CD4-positive, alpha-beta T cell (primary cell): ENCODE measurements at places on chromosomes 7 and 10.

GRCh38 chr10:28280652-28281051, 22.2 kb downstream of the MPP7 start:
- DNase-seq = no peak

DNA sequence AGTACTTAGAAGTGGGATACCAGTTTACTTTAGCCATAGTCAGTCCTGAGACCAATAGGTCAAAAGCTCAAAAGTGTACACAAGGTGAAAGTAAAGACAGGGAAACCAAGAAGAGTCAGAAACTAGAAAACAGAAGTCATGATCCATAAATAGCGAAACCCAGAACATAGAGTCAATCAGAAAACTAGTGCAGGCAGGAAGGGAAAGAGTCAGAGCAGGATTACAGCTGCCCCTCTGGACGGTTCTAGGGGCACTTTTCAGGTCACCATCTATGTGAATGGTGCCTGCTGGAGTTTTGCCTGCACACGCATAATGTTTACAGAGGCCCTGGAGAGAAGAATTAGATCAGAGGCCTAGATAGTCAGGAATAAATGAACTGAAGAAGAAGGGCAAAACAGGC, 22.4 kb upstream of the DMTF1 start:
- no peak for DNase-seq

- no peak for DNase-seq
These were observed 245.9 kb upstream of the HGF start for GRCh38 chr7:82015751-82016150.

DNA sequence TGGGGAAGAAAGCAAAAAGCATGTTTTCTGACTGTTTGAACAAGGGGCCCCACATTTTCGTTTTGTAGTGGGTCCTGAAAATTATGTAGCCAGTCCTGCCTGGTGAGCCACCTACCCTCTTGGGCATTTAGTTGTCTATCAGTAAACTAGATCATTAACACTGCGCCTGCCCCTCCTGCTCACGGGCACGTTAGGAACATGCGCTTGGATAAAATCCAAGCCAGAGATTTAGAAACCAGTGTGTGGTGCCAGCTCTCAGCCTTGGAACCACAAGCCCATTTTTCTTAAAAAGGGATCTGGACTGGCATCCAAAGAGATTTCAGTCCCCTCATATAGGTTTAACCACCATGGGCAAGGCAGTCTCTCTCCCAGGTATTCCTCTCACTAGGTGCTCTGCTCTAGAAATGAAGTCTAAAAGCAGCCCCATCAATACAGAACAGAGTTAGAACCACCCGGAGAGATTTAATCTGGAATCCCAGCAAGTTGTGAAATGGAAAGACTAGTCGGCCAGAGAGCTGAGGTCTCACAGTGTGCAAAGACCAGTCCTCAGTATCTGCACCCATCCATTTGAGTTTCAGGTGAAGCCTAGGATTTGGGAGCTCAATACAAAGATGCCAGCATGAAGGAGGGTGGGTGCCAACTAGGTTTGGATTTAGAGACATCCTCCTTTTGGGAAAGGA, 123.9 kb upstream of the TCF7L2 start:
- no peak for DNase-seq

- DNase-seq = no peak
These were observed 4.0 kb upstream of the TMEM106B start for GRCh38 chr7:12207046-12207445.

DNA sequence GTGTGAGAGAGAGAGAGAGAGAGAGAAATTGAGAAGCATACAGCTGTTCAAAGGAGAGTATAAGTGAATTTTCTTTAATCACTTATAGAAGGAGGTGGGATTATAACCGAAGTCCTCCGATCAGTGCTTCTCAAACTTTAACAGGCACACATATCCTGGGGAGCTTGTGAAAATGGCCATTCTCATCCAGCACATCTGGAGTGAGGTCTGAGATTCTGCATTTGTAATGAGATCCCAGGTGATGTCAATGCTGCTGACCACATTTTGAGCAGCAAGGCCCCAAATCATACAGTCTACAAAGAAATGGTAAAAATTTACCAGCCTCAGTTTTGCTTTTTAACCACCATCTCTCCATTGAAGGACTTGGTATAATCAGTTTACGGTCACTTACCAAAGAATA, 219.0 kb downstream of the PTEN start:
- DNase-seq = no peak

DNA sequence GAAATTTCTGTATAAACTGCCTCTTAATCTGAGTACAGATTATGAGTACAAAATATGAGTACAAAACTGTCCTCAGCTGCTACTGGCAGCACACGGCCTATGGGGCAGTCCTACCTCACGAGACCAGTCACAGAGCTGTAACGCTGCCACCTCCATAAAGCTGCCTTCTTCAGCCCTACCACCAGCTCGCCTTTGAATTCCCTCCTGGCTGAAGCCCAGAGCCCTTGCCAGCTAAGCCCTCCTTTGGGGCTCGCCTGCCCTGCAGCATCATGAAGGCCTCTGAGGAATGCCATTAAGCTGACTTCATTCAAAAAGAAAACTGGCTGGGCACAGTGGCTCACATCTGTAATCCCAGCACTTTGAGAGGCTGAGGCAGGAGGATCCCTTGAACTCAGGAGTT, 180.0 kb upstream of the SH2B2 start:
- no peak for DNase-seq

DNA sequence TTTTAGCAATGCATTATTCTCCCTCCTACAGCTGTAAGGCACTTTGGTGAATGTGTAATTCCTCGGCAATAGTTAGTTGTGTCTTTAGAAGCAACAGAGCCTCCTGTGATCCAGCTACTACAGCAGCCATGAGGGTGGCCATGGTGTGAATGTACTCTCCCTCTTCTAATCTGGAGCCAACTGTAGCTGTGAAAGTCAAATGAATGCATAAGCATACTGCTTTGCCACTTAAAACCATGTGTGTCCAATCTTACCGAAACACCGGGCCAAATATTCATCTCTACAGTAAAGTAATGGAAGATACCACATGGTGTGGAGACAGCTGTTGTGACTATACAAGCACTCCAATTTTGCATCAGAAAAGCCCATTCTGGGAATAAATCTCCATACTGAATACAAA, 195.0 kb downstream of the DNAJC1 start:
- no peak for DNase-seq

- no peak for DNase-seq
These were observed 261.8 kb downstream of the THSD7A start for GRCh38 chr7:11570205-11570604.

- DNase-seq = no peak
These were observed 22.6 kb downstream of the TBATA start for GRCh38 chr10:70762441-70763175.
